Stimulated activated CD8-positive, alpha-beta memory T cell treated with anti-CD3 and anti-CD28 coated beads, Interleukin-7, amount 100 ng/mL, for 1 hour (primary cell): ENCODE measurements at places on chromosomes 5 and 9.

GRCh38 chr5:77177576-77177975, 32.9 kb upstream of the PDE8B start:
- no peak for DNase-seq

DNA sequence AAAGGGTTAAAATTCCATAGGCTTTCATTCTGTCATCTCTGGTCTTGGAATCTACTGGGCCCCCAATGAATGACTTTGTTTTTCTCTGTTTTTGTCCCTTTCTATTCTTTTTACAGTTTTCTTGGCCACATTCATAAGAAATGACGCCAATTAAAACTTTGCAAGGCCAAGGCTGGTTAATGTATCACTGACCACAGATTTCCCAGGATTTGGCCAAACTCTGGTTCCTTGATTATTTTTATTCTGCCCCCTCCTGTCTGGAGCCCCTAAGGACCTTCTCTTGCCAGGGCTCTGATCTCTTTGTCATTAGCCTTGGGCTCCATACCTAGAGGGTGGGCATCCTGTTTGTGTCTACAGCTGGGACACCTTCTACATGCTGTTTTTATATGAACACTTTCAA, 388.9 kb upstream of the PAPPA start:
- DNase-seq = no peak

GRCh38 chr5:135483254-135483653, 31.1 kb upstream of the TIFAB start:
- no peak for DNase-seq

- no peak for DNase-seq
Measured at GRCh38 chr5:6615034-6615815, 17.6 kb downstream of the NSUN2 start.

- no peak for DNase-seq
Measured at GRCh38 chr9:122020398-122020797, 72.7 kb downstream of the TTLL11 start.

DNA sequence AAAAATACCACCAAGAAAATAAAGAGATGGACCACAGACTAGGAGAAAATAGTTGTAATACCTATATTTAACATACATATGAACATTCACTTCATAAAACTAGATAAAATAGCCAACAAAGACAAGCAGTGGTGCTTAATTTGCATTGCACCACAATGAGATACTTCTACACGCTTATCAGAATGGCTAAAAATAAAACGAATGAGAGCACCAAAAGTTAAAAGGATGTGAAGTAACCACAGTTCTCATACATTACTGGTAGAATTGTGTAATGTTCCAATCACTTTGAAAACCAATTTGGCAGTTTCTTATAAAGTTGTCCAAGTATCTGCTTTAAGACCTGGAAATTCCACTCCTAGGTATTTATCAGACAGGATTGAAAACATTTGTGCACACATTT, 198.9 kb upstream of the SGCD start:
- no peak for DNase-seq

DNA sequence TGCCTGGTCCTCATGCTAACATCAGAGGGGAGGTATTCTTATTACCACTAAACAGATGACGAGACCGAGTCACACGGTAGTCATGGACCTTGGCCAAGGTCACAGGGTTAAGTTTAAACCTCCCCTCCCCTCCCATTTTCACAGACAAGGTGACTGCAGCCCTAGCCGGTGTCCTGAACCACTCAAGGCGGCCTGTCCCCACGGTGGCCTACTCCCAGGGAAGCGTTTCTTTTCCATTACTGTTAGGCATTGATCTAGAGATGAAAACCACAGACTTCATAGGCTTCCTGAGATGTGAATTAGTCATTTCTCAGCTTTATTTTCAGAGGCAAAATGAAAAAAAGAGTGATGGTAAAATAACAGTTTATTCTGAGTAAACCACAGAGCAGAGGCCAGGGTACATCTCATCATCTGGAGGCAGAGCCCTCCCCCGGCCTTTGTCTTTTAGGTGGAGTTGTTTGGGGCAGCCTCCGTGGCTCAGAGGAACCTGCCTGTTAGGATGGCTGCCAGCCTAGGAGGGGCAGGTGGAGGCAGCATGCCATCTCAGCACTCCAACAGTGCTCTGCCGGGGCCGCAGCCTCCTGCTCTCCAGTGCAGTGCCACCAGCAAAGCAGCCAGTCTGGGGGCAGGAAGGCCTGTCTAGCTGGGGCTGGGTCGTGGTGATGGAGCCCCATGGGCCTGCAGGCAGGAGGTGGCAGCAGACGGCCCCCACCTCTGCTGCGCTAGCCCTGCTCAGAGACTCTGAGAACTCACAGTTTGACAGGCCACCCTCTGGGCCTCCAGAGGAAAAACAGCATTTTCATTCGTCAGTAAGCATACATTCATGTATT, 71.2 kb downstream of the RAPGEF1 start:
- peak; percentile 44 for DNase-seq

- no peak for DNase-seq
Measured at GRCh38 chr9:95333426-95333825, 15.9 kb upstream of the FANCC start.

GRCh38 chr9:4020038-4020754, 279.7 kb downstream of the GLIS3 start:
- no peak for DNase-seq

DNA sequence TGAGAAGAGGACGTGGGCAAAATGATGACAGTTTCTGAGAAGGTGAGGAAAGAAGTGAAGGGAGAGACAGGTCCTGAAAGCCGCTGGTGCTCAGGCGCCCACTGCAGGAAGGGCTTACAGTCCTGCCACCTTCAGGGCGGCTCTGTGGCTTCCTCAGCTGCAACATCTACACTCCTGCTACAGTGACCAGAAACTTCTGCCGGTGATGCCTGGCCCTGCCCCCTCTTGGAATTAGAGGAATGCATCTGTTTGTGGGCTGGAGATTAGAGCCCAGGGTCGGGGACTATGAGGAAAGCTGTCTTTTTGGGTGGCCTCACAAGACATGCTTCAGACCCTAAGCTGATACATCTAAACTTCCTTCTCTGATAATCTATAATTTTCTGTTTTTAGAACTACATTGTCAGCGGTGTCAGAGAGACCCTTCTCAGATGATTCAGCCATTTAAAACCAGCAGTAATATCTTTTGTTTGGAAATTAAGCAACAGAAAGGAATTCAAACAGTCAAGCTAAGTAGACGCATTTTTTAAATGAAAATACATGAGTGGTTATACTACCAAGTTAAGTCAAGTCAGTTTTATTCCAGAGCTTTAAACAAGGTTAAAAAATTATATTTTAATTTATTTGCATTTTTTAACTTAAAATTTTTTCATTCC, 30.4 kb downstream of the PRDM6 start:
- DNase-seq = no peak

DNA sequence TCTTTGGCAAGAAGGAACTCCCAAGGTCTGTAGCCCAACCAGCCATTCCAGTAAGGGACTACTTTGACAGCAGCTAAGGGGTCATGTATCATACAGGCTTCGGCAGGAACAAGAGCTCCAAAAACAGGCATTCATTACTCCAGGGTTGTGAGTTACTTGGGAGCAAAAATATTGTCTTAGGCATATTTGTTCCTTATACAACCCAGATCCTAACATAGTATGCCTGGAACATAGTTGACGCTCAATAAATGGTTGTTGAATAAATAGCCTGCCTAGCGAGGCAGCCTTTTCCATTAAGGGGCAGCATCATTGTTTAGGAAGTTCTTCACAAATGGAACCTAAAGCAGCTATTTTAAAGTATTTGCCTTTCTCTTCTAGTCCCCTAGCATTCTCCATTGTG, 35.8 kb upstream of the FER start:
- DNase-seq = no peak
